Smooth muscle cell of the brain vasculature (primary cell): ENCODE measurements at places on chromosomes 5 and 9.

GRCh38 chr9:113223963-113224362, 2.6 kb downstream of the SLC31A1 start:
- no peak for DNase-seq

GRCh38 chr5:125837866-125838265, 585.3 kb upstream of the GRAMD2B start:
- DNase-seq: no peak

DNA sequence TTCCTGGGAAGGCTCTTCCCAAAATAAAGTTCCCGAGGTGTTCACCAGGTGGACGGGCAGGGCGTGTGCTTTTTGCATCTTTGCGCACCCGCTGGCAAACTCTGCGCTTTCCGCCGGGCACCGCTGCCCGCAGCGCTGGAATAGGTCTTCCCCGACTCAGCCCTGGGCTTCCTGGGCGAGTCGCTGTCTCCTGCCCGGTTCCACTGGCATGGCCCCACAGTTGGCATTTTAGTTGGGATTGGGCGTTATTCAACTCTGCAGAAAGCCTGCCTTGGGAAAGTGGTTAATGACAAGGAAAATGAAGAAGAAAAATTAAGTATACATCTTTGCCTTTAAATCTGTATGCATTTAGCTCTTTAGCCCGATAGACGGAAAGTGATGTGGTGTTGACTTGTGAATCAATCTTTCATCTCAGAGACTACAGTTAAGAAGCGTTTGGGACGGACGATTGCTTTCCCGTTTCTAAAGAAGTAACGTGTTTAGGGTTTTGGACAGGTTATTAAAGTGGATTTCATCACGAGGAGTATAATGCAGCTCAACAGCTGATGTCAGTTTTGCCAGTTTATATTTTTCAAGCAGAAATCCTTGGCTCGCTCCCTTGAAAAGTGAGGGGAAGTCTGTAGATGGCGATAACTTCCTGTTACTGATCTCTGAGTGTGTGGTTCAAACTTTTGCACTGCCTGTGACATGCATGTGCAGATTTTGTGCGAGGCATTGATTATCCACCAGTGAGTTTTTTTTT, 946 bp downstream of the ADCY2 start:
- DNase-seq: no peak

GRCh38 chr9:38160613-38161215, 91.7 kb upstream of the SHB start:
- peak; percentile 3 for DNase-seq

GRCh38 chr5:105982526-105982925, 1688.2 kb downstream of the EFNA5 start:
- DNase-seq: no peak

DNA sequence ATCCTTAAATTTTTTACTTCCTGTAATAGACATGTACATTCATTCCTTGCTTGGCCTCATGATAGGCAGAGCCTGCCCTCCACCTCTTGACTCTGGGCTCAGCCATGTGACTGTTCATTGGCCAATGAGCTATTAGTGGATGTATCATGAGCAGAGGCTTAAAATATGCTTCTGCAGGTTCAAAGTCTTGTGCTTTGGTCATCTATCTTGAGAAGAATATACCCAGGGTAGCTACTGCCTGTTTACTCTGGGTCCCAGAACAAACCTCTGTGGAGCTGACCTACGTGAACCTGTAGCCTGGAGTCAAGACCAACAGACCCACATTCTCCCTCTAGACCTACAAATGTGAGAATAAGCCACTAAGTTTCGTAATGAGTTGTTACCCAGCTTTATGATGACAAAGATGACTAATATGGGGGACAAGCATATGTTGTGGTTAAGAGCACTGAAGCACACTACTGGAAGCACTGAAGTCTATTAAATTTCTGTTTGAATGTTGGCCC, 244.4 kb downstream of the MAST4 start:
- DNase-seq: no peak

GRCh38 chr9:105050296-105050695, 122.3 kb upstream of the ABCA1 start:
- no peak for DNase-seq

DNA sequence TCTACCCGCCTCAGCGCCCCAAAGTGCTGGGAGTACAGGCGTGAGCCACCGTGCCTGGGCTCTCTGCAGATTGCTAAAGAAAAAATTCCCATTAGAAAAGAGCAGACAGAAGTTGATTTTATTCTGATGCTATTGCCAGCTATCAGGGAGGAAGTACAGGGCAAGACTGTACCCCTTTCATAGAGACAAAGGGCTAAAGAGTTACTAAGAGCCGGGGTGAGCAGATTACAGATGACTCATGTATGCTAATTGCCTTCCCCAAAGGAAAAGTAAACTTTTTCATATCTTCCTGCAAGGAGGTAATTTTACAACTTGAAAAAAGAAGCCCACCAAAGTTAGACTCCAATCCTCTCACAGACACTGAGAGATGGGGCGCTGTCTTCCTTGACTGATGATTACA, 42.3 kb upstream of the MCTP1 start:
- DNase-seq: no peak

GRCh38 chr5:95445995-95446394, 54.8 kb downstream of the FAM81B start:
- DNase-seq: no peak

DNA sequence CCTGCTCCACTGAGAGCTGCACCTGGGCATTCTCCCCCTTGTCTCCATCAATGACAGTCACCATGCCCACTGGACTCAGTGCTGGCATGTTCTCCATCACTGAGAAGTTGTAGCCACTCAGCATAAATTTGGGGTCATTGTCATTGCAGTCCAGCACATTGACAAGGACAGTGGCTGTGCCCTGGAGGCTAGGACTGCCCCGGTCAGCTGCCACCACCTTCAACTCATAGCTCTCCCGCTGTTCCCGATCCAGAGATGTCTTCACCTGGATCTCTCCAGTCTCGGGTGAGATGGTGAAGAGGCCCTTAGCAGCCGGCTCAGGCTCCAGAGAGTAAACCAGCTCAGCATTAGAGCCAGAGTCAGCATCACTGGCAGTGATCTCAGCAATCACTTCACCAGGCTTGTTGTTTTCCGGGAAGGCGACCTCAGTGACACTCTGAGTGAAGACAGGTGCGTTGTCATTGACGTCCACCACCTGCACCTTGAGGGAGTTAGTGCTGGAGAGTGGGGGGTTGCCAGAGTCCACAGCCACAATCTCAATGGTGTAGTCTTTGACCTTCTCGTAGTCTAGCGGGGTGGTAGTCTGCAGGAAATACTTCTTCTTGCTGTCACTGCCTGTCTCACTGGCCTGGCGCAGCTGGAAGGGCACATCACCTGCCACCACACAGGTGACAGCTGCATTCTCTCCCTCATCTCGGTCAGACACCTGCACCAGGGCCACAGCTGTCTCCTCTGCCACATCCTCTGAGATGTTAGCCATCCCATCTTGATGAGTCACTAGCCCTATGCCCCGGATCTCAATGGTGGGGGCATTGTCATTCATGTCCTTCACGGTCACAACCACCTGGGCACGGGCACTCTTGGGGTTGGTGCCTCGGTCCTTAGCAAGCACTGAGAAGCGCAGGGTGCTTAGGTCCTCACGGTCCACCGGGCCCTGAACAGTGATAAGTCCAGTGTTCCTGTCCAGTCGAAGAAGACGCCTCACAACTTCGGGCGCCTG, 13.5 kb downstream of the PCDH1 start:
- DNase-seq: no peak

DNA sequence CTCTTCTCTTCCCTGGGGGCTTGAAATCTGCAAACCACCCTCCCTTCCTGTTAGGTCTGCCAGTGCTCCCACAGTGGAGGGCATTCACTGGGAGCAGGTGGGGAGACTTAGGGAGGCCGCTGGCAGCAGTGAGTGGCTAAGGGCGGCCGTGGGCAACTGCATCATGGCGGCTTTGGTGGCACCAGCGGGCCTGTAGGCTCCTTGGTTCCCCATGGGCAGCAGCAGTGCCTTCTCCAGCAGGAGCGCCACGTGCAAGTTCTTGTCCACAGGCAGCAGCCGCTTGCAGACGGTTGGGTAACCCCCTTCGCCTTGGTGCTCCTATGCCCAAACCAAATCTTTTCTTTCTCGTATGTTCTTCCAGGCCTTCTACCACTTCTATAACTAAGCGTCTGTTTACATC, 158.2 kb downstream of the SREK1 start:
- DNase-seq: no peak

GRCh38 chr5:92944903-92945604, 636.0 kb downstream of the NR2F1-AS1 start:
- peak; percentile 62 for DNase-seq

GRCh38 chr9:89882930-89883361, 278.1 kb downstream of the GADD45G start:
- DNase-seq: no peak

DNA sequence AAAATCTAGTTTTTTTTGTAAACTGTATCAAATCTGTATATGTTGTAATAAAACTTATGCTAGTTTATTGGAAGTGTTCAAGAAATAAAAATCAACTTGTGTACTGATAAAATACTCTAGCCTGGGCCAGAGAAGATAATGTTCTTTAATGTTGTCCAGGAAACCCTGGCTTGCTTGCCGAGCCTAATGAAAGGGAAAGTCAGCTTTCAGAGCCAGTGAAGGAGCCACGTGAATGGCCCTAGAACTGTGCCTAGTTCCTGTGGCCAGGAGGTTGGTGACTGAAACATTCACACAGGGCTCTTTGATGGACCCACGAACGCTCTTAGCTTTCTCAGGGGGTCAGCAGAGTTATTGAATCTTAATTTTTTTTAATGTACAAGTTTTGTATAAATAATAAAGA, 24.3 kb downstream of the HMGCR start:
- no peak for DNase-seq

- DNase-seq: no peak
Measured at GRCh38 chr9:71602652-71603051, 165.7 kb downstream of the CEMIP2 start.

DNA sequence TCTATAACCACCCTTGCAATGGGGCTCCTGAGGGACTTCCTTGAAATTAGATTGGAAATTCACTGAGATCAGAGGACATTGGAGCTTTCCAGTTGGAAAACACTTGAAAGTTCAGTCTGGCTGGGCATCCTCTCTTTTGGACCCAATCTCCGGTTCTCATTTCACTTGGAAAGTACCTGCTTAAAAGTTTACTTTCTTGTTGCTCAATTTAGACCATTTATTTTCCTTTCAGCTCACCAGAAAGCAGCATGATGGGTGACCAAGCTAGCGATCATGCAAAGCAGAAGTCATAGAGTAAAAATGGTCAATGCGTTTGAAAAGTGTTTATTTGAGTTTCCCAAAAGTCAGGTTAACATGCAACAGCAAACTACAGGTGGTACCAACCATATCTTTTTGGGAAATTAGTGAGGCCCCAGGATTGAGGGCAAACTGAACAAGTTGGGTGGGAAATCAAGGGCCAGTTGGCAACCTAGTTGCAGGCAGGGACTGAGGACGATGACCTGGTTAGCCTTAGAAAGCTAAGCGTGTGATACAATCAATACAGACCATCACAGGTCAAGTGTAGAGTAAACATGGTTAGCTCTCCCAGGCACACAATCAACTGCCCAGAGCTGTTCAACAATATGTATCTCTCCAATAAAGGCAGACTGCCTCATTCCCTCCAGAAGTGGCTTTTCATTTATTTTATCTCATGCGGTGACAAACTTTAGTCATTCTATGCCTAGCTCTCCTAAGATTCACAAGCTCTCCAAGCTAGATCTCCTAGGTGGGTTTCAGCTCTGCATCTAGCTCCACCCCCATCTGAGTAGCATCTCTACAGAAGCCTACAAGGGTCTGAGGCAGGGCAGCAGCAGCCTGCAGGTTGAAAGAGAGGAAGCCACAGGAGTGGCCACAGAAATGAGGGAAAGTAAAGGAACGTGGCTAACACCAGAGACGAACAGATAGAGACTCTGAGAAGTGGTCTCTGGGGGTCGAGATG, 136.9 kb downstream of the UGCG start:
- DNase-seq: no peak

- DNase-seq: no peak
Measured at GRCh38 chr5:160921-161802, 30.1 kb upstream of the LRRC14B start.

DNA sequence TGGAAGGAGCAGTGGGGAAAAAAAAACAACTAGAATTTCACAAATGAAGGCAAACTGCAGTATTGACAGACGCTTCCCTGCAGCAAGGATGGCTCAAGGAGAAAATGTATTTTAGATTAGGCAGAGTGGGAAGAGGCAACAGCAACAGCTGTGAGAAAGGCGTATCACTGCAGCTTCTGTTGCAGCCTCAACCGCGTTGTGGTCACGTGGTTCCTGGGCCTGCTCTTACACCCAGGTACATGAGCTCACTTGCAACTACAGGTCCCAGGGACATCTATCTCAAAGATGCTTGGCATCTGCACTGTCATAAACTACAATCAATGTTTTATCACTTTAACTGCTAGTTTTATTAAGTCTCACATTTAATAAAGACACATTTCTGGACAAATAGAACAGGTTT, 36.0 kb upstream of the GOLM1 start:
- no peak for DNase-seq

DNA sequence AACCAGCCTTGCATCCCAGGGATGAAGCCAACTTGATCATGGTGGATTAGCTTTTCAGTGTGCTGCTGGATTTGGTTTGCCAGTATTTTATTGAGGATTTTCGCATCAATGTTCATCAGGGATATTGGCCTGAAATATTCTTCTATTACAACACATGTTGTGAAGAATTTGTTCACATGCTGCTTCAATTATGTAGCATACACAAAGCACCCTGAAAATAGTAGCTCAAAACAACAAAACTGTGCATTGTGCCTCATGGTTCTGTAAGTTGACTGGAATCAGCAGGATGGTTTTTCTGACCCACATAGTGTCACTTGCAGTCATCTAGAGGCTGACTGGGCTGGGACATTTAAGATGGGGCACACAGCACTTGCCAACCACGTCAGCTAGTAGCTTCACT, 193.9 kb downstream of the SYK start:
- DNase-seq: no peak

DNA sequence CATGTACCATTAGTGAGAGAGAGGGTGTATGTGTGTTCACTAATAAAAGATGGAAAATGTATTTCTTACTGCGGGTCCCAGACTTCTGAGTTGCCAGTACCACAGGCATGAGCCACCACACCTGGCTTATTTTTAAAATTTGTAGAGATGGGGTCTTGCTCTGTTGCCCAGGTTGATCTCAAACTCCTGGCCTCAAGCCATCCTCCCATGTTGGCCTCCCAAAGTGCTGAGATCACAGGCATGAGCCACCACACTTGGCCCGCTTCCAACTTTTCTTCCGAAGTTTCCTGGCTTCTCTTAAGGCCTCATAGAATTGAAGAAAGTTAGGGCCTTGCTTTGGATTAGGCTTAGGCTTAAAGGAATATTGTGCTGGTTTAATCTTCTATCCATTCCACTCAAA, 40.4 kb upstream of the F2RL2 start:
- DNase-seq: no peak

GRCh38 chr9:4674783-4675182, 4.6 kb upstream of the CDC37L1 start:
- DNase-seq: no peak

DNA sequence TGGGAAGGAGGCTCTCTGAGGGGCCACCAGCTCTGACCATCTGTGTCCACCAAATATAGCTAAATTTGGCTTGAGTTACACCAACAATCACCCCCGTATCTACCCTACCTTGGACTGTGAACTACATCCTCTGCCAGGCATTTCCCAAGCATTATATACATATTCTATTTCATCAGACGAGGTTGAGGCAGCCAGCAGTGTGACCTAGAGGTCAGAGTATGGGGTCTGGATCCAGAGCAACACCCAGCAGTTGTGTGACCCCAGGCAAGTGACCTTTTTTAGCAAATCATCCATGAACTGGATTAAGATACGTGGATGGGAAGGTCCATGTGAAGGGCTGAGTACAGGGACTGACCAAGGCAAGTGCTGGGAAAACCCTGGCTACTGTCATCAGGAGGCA, 180.6 kb downstream of the HSPA4 start:
- DNase-seq: no peak
